Stimulated activated CD8-positive, alpha-beta memory T cell treated with anti-CD3 and anti-CD28 coated beads, Interleukin-4, amount 100 ng/mL, for 1 hour (primary cell): ENCODE measurements at places on chromosomes 7 and 10.

- no peak for DNase-seq
Observed at GRCh38 chr10:43055217-43055616, 21.7 kb upstream of the RET start.

- no peak for DNase-seq
Observed at GRCh38 chr10:103794996-103795395, 60.4 kb downstream of the SH3PXD2A start.

GRCh38 chr7:131076032-131076431, 251.6 kb upstream of the MKLN1 start:
- DNase-seq: no peak

- DNase-seq: no peak
Observed at GRCh38 chr10:3294919-3295581, 122.5 kb upstream of the PITRM1 start.

GRCh38 chr10:69742356-69742695, 59.4 kb upstream of the COL13A1 start:
- no peak for DNase-seq

DNA sequence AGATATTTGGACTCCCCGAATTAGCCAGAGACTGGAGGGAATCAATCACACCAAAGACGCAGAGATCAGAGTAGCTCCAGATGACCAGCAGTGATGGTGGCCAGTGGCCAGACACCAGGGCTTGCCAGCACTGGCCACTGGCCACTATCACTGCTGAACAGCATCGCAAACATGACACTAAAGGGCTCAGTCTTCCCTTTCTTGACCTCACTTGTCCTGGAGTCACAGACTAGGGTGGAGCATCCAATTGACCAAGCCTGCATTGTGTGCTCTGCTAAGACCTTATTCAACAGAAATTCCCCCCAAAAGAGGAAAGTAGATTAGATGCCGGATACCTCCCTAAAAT, 234.7 kb downstream of the CREB5 start:
- DNase-seq: no peak
